A673 (cell line): ENCODE measurements at places on chromosomes 1 and 21.

DNA sequence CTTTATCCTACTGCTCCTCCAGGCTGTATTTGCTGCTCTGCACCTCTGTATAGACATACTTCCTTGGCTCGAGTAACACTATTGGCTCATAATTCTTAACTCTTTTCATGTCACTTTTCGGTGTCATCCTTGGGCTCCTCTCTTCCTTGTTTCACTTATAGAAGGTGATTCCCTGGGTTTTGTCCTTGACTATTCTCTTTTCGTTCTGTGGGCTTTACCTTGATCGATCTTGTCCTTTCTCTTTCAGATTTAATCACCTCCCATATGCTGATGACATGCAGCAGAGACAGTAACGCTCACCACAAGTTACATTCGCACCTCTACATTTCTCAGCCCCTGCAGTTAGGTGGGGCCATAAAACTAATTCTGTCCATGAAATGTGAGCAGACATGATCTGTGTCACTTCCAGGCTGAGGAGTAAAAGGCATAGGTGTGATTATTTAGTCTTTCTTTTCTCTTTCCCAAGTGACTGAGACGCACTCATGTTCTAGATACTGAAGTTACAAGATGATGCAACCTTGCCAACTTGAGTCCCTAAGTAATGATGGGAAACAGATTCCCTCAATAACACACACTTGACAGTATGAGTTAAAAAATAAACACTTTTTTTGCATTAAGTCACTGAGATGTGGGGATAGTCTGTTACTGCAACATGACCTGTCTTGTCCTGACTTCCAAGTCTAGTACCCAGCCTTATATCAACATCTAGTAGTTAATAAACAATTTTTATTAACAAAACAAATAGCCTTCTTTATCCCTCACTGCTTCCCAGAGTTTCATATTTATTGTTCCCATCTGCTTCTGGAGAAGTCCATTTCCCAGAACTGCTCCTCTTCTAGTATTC lies 49.9 kb upstream of the HAO2 start:
- DNase-seq: no peak

GRCh38 chr1:64497088-64497883 lies 27.4 kb downstream of the CACHD1 start:
- no peak for DNase-seq

DNA sequence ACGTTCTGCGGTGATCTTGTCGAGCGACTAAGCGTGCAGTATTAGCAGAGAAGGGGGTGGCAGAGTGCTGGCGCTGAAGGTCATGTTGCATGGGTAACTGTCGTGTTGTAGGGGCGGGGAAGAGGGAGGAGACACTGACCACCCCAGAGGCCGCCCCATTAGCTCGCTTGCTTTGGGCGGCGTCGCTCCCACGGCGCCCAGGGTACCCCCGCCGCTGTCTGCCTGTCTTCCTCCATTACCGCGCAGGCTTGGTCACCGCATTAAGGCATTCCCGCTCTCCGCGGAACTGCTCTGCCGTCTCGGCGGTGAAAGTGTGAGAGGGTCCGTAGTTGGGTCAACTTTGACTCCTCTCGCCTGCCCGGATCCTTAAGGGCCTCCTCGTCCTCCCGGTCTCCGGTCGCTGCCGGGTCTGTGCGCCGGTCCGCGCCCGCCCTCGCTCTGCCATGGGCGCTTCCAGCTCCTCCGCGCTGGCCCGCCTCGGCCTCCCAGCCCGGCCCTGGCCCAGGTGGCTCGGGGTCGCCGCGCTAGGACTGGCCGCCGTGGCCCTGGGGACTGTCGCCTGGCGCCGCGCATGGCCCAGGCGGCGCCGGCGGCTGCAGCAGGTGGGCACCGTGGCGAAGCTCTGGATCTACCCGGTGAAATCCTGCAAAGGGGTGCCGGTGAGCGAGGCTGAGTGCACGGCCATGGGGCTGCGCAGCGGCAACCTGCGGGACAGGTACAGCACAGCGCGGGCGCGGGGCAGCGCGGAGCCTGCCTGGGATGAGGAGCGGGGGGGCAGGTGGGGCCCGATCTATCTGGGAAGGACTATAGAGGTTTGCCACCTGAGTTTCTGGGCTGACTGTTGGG lies at the start of gene MTARC2:
Gene MTARC2 (plus strand): TSS at position 234 of the 846 bp plus-strand sequence. CDS start 210 bp downstream, at position 444.
- DNase-seq: no peak

DNA sequence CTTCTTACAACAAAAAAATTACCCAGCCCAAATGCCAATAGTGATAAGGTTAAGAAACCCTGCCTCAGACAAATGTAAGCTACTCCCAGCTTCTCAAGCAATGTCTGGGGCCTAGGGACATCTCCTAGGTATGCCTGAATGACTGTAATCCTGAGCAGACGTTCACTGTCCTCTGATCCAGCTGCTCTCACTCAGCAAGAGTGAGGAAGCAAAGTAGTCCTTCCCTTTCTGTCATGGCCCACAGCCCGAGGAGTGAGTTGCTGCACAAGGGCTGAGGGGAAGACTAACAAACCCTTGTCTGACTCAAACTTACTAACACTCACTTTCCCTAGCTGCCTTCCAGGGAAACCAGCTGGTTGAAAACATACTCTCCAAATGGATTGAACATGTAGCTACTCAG lies 124.9 kb upstream of the TNFSF4 start:
- no peak for DNase-seq

DNA sequence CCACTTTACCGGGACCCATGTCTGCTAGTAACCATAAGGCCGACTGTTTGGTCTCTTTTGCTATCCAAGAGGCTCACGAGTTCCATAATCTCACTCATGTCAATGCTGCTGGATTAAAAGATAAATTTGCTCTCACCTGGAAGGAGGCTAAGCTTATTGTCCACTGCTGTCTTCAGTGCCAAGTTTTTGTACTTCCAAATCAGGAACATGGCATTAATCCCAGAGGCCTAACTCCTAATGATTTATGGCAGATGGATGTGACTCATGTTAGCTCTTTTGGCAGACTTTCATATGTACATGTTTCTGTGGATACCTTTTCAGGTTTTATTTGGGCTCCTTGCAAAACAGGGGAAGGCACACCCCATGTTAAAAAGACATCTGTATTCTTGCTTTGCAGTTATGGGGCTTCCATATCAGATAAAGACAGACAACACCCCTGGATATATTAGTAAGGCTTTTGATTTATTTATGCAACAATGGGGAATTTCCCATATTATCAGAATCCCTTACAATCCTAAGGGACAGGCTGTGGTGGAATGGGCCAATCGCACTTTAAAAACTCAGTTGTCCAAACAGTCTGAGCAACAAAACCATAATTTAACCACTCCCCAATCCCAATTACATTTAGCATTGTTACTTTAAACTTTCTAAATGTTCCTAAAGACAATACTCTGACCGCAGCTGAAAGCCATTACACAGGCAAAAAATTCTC lies 162.7 kb downstream of the IER5 start:
- DNase-seq: peak; percentile 16

GRCh38 chr1:164337885-164338284 lies 221.1 kb upstream of the PBX1 start:
- no peak for DNase-seq

DNA sequence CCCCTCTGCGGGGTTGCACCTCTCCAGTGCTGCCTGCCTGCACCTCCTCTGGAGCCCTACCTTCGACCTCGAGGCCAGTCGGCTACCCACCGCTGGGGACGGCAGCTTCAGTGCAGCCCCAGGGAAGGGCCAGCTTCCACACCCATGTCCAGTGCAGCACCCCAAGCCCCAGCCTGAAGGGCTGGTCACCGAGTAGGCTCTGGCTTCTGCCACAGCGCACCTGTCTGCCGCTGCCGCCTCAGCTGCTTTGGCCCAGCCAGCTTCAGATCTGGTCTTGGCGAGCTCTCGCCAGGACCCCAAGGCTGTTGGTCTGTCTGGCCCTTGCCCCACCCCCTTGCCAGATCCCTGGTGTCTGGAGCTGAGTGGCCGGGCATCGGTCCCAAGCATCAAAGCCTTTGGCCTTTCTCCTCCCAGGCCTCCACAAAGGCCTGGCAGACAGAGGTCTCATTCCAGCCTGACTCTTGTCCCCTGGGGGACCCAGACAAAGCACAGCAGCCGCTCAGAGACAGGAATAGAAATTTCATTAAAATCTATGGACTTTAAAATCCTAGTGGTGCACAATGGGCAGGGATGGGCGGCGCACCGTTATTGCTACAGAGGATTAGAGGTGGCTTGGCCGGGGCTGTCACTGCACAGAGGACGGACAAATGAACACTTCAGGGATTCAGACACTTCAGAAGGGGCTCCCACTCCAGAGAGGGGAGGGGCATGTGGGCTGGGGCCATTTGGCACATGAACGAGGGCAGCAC lies 4.8 kb downstream of the CCDC24 start:
- DNase-seq: no peak

DNA sequence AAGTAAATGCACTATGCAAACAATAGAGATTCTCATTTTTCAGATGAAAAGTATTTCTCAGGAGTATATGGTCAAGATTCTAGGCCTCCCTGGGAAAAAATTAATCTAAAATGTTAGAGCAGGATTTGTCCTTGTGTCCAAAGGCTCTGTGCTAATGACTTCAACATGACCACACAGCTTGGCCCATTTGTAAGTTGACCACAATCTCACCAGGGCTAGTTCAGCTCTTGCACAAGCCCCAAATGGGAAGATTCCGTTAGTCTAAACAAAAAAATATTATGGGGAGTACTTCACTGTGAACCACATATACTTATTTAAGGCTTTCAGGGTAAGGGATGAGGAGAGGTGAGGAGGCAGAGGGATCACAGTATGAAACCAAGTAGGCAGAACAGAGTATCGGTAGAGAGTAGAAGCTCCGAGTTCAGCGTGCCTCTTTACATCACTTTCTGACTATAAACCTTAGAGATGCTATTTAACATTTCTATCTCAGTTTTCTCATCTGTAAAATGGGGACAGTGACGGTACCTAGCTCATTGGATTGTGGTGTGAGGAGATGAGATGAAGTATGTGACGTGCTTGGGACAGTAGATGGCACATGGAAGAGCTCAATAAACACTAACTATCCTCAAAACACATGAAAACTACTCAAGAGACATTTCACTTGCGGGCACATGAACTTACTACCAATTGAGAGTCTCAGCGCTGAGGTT lies 37.8 kb upstream of the CTTNBP2NL start:
- no peak for DNase-seq

GRCh38 chr1:204598319-204598969 lies 82.2 kb downstream of the MDM4 start:
- DNase-seq: no peak

GRCh38 chr1:114108751-114109255 lies 44.9 kb downstream of the SYT6 start:
- peak; percentile 90 for DNase-seq

- no peak for DNase-seq
Observed at GRCh38 chr21:42186591-42186990, 32.3 kb upstream of the ABCG1 start.

- DNase-seq: no peak
Observed at GRCh38 chr1:233025567-233025966, 75.2 kb downstream of the NTPCR start.
